Activated CD8-positive, alpha-beta T cell treated with anti-CD3 and anti-CD28 coated beads for 36 hours (primary cell): ENCODE measurements at places on chromosomes 2 and 18. TPM values are rescaled to one million over a fixed set of nuclear protein-coding genes. Genes with fewer than 3 reads are reported as not detected.

- no peak for DNase-seq
Observed at GRCh38 chr2:150325656-150326314, 161.7 kb downstream of the RND3 start.

DNA sequence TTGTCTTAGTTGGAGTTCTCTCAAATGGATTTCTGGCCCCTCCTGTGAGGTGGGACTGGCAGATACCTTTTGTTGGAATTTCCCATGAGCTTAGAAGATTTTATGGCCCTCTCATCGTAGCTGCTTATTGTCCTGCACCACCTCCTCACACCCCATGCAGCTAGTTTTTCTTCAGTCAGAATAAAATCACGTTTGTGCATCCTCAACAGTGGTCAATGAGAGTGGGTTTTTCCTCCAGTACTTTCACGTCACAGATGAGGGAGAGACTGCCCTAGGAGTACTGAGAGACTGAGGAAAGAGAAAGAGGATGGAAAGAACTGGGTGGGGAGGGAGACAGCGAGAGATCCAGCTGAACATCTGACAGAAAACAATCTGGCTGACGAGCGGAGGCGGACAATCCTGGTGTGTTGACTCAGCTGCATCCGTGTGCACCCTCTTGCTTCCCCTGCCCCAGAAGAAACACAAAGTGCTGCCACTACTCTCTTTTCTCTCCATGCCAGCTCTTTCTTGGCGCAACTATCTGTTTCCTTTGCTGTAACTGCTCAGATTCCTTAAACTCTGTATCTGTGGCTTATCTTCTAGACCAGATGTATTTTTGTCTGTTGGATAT lies 7.4 kb downstream of the RAPGEF4 start:
- DNase-seq: no peak

- DNase-seq: no peak
Observed at GRCh38 chr2:69742322-69742952, 503 bp downstream of the ANXA4 start.

The CHRND gene
- not detected for total RNA-seq

DNA sequence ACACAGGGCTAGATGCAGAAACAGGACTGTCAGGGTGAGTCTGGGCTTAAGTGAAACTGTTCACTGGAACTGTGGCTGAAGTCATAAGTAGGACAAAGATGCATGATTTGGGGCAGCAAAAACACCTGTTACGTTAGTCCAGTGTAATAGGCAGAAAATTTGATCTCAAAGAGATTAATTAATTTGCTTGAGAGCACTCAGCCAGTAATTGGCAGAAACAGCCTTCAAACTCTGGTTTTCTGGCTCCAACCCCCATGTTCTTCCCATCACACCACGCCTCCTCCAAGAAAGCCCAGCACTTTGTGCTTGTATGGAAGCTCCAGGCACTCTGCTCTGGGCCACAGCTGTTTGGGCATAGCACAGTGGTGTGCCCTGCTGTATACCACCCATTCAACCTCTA lies 54.0 kb downstream of the CNTNAP5 start:
- no peak for DNase-seq

The PSMA8 gene
- 1.3 TPM for total RNA-seq

- no peak for DNase-seq
Observed at GRCh38 chr2:86073225-86073624, 32.5 kb downstream of the POLR1A start.

DNA sequence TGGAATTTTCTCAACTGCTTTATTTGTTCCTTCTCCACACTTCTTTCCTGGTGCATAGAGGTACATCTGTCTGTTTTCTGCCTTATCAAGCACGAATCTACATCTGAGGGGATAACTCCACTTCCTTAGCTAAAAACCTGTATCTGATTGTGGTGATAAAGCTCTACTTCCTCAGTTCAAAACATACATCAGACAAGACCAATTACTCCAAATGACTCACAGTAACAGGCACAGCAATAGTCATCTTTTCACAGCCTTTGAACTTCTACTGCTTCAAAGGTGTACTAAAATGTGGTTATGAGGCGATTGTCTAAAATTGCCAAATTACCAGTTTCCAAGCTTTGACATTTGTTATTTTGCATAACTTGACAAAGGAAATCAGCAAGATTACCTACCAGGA lies 803.6 kb upstream of the ZEB2 start:
- DNase-seq: no peak

The GAD1 gene
- 2.5 TPM for total RNA-seq

DNA sequence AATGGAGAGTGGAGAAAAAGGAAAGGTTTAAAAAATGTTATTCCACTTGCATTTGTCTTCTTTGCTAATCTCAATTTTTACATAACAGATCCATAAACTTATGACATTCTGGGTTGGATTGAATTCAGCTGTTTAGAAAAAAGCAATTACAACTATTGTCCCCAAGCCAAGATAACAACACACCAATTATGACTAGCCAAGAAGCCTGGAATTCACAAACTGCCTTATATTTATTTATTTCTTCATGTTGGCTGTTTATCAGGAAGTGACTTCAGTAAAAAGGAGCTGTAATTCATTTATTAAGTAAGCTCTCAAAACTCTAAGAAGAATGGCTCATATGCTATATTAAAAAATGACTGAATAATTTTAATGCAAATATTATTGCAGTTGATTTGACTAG lies 137.4 kb downstream of the CALCRL start:
- DNase-seq: no peak

- no peak for DNase-seq
Observed at GRCh38 chr18:5885361-5885760, 10.0 kb downstream of the TMEM200C start.

The FN1 gene
- not detected for total RNA-seq

DNA sequence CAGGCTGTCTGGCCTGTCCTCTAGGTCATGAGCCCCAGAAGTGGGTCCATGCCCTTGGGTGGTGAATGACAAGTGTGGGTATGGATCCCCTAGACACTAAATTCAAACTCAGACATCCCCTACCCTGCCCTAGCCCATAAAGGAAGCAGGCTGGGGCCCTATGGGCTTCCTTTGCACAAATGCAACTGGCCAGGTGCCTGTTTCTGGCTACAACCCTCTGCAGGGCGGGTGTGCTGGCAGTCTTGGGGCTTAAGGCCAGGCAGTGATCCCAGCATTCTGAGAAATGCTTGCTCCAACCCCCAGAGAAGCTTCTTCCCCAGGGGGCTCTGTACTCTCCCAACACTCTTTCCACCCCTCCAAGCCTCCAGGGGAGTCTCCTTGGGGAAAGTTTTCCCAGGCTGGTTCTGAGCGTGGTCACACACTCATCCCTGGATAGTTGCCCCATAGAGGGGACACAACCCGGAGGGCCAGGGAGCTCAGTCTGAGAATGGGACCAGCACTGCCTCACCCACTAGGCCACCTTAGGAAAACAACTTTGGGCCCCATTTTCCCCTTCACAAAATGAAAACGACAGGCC lies 16.6 kb upstream of the ASPRV1 start:
- no peak for DNase-seq

DNA sequence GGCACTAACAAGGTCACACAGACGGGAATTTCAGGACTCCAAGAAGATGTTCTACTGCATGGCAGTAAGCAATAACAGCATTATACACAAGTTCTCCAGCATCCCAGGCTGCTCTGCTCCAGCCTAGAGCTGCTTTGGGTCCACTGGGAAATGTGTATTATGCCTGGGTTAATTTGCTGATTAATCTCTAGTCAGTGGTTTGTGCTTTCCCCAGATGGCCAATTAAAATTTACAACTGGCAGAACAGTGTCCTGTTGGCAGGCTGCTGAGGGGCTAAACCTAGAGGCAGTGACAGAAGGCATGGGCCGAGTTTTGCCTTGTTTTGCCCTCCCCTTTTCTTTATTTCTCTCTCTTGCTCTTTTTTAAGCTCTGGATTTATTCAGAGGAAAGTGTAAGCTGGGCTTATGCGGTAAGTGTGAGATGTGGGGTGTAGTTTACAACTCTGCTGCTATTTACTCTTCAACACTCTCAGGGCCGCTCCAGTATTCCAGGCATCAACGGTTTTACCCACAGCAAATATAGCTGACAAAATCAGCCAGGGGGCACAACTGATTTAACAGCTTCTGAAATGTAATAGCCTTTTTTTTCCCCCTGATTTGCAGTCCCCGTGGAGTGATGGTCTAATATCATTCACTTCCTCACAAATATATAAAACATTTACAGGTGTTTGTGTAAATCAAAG lies 348.0 kb downstream of the GPD2 start:
- DNase-seq: no peak

GRCh38 chr2:69639266-69639665 lies 4.3 kb downstream of the AAK1 start:
- no peak for DNase-seq
